ENCODE measurements at places on chromosomes 1 and 21.

- no peak for DNase-seq
These were observed 1.5 kb downstream of the FCRL4 start for GRCh38 chr1:157596384-157596783.

DNA sequence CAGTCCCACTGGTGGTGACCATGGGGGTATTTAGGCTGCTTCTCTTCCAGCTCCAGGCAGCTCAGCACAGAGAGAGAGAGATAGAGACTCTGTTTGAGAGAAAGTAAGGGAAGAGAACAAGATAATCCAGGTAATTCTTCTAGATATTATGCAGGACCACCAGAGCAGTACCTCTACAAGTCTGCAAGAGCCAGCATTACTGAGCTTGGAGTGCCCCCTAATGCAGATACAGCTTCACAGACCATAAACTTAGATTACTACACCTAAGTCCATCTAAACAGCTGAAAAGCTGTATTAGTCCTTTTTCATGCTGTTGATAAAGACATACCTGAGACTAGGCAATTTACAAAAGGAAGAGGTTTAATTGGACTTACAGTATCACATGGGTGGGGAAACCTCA, 570.3 kb downstream of the LRRIQ3 start:
- no peak for DNase-seq

- no peak for DNase-seq
These were observed 117.8 kb upstream of the COL6A1 start for GRCh38 chr21:45863751-45864150.

- DNase-seq = no peak
These were observed 21.8 kb downstream of the ATPAF1 start for GRCh38 chr1:46646331-46646730.

DNA sequence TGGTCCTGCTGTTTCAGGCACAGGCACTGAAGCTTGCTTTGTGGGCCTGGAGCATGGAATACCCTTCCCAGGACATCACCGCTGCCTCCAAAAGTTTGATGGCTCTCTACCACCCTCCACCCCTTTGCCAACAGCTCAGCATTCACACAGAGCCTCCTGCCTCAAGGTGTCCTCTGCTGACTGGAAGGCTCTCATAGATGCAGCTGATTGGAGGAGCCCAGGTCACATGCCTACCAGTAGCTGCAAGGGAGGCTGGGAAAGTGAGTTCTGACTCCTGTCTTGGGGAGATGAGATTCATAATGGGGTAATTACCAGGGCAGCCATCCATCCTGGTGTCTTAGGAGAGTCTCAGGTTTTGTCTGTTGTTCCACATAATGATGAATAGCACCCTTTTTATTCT, 124.8 kb upstream of the GRIK3 start:
- DNase-seq = no peak

GRCh38 chr21:28771790-28772501, 220.7 kb downstream of the LTN1 start:
- no peak for DNase-seq

- no peak for DNase-seq
These were observed 6.3 kb downstream of the APP start for GRCh38 chr21:26164311-26164710.

DNA sequence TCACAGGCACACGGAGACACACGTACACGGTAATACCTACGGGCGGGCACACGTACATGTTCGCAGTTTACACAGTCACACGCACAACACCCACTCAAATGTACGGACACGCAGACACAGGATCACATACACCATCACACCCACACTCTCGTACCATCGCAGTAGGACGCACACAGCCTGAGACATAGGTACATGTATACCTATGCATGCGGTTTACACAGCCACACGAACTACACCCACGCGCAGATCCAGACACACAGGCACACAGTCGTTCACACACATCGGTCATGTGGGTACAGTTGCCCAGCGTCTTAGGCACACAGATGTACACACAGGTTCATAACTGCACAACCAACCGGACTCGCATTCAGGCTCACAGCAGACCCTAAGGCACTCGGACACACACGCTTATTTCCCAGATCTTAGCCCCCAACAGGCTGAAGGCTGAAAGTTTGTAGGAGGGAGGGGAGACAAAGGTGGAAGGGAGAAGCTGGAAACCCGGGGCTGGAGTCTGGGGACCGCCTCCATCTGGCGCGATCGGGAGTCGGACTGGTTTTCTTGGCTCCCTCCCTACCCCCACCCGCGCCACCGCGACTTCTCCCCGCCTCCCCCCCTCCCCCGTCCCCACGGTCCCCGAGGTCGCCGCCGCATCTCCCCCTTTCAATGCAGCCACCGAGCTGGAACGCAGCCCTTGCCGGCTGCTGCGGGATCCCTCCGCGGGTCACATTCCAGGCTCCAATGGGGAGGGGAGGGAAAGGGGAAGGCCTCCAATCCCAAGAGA, 51.9 kb upstream of the SYNC start:
- DNase-seq = no peak
